ENCODE measurements at places on chromosomes 1 and 21.
A peak's percentile ranks its signal among the peaks of the same experiment; 100 is the strongest.

DNA sequence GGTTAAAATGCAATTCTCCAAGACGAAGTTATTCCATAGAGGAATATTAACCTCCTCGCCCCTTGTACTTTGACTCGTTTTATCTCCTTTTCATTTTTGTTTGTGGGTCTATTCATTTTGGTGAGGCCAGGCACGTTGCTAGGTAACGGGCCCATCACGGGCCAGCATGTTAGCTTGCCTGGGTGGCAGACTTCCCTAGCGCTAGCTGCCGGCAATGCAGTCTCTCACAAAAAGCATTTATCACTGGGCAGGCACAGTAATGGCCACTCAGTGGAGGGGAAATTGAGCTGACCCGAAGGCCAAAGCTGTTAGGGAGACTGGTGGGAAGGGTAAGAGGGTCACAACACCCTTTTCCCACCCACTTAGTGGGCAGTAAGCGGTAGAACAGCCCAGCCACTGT lies 234.4 kb upstream of the FOXD3 start:
- no peak for DNase-seq

DNA sequence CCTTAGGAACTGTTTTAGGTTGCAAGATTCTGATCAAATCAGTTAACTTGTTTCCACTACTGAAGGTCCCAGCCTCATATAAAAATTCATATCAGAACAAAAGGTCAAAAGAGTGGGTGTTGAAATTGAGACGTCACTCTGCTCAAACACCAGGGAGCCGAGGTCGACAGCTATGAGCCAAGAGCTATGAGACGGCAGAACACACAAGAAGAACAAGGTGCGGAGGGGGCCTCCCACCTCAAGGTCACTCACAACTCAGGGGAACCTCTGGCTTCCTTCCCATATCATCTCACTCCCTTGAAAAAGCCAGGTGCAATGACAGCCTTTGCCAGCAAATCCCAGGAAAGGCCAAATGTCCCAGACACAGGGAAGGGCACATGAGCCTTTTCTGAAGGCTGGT lies 749 bp downstream of the SEC16B start:
- DNase-seq = no peak

DNA sequence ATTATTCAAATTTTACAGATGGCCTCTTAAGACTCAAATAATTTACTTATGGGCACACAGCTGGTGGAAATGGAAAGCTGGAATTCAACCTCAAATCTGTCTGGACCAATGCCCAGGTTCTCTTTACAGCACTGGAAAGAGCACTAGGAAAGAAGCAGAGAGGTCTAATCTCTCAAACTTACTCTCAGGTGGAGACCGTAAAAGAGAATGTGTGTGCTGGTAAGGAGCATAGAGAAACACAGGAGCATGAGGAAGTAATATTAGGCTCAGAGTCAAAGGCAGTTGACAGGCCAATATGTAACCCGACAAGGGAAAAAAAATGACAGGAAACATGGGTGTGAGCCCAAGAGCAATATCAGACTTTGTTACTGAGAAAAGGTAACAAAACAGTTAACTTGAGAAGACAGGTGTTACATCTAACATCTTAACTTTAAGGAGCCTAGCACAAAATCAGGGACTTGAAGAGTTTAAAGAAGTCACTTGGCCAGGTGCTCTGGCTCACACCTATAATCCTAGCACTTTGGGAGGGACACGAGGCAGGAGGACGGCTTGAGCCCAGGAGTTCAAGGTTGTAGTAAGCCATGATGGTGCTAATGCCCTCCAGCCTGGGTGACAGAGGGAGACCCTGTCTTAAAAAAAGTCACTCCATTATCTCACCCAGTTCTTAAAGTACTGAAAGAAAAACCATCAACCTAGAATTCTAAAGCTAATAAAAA lies 20.7 kb downstream of the PPP1R15B start:
- no peak for DNase-seq

- peak; percentile 88 for DNase-seq
Observed at GRCh38 chr1:82472489-82473131, 671.9 kb downstream of the ADGRL2 start.

GRCh38 chr1:84933011-84933611 lies 40.1 kb upstream of the LPAR3 start:
- no peak for DNase-seq

- no peak for DNase-seq
Observed at GRCh38 chr1:115432061-115432460, 94.0 kb upstream of the NGF start.

- DNase-seq = no peak
Observed at GRCh38 chr21:39348040-39348354, 891 bp downstream of the HMGN1 start.

DNA sequence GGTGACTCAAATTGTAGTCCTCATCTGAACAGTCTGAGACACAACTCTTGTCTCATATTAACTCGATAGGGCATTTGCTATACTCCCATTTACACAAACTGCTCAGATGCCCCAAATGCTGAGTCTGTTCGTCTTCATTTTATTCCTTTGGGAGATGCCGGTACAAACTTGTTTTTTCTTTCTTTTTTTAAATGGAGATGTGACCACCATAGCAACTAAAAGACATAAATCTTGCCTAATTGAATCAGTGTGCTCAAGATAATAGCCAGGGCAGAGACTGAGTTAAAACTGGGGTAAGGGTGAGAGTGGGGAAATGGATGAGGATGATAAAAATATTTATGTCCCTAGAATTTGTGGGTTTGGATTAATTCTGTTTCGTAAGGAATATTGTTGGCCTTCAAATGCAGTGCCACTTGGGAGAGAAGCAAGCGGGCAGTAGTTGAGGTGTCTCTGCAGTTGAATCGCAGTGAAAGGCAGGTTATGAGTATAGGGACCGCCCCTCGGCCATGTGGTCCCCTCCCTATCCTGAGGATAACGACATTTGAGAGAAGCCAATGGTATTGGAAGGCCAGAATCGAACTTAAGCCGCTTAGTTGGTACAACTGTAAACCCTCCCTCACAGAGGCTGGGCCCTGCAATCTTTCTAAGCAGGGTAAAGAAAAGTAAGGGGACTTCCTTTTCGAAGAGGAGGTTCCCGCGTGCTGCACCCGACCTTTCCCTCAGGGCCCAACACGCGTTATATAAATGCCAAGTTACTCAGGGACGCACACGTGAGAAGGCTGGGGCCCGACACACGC lies 859 bp upstream of the LRRC8B start:
- DNase-seq = peak; percentile 49

GRCh38 chr1:117610036-117610435 lies 4.2 kb downstream of the TENT5C start:
- no peak for DNase-seq

DNA sequence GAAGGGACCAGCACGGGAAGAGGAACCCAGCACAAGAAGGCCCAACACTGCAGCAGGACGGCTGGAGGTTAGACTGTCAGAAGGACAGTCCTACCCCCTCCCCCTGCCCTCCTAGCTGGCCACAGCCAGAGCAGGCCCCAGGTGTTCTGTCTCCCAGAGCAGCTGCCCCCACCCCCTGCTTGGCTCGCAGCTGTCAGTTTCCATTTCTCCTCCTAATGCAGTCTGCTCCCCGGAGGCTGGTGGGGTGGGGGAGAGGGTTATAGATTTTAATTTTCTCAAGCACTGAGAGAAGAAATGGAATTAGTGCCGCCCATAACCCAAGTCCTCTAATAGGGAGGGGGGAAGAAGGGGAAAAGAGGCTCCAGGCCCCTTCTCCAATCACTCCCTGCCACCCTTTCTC lies 13.0 kb upstream of the PEAR1 start:
- DNase-seq = no peak

- DNase-seq = peak; percentile 45
Observed at GRCh38 chr1:61079898-61080336, 2.4 kb upstream of the NFIA start.

- DNase-seq = no peak
Observed at GRCh38 chr1:112268408-112268807, 127.6 kb upstream of the CTTNBP2NL start.

DNA sequence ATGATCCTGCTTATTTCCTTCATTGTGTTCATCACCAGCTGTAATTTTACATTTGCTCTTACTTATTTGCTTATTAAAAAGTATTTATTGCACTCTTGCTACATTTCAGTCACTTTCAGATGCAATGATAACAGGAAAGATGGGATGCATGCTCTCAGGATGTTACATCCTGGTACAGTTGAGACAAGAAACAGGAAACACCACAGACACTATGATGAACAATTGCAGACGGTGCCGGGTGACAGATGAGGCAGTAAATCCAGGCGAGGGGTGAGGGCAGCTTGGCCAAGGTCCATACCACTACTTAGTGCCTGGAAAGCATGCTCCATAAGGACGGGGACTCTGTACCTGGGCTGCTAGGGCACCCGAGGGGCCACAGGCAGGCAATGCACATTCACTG lies 156.6 kb upstream of the RAB4A start:
- DNase-seq = no peak

DNA sequence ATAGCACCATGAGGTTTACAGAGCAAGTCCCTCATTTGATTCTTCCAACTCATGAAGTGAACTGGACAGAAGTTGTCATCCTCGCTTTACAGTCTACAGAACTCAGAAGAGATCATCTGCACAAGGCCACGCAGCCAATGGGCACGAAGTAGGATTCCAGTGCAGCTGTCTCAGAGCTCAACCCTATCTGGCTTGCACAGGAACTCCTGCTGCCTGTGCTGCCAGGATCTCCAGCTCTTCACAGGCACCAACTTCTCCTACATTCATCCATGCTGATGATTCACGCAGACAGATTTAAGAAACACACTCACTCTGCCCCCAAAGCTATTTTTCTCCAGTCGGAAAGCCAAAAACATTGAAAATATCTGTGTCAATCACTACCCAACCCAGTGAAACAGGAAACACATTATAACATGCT lies 157.0 kb downstream of the RERE start:
- DNase-seq = no peak

GRCh38 chr1:237789619-237790018 lies 101.1 kb downstream of the ZP4 start:
- no peak for DNase-seq

DNA sequence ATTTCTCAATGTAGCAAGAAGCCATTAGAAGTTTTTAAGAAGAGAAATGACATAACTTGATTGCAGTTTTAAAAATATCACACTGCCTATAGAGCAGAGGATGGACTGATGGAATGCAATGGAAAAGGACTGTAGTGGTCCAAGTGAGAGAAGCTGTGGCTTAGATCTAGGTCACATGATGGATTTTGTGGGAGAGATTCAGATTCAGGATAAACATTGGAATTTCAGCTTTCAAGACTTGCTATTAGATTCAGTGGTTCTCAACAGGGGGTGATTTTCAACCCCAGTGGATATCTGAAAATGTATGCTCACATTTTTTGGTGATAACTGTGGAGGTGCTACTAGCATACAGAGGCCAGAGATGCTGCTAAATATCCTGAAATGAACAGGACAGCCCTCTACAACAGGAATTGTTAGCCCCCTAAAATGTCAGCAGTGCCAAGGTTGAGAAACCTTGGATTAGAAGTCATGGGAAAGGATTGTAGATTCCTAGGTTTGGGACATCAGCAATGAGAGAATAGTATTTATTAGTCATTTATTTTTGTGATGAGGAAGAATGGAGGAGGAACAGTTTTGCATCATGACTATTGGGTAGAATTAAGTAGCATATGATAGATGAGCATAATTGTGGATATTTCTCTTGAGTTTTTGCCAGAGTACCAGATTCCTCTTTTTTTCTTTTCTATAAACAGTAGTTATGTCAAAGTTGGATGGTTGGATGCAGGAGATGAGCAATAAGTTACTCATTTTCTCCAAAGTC lies 30.1 kb upstream of the KCNK2 start:
- DNase-seq = no peak

- DNase-seq = no peak
Observed at GRCh38 chr1:189866606-189867005, 611.1 kb downstream of the BRINP3 start.

GRCh38 chr1:24477309-24477708 lies 25.3 kb upstream of the RCAN3 start:
- no peak for DNase-seq

GRCh38 chr1:67624680-67625079 lies 60.3 kb upstream of the GADD45A start:
- no peak for DNase-seq

DNA sequence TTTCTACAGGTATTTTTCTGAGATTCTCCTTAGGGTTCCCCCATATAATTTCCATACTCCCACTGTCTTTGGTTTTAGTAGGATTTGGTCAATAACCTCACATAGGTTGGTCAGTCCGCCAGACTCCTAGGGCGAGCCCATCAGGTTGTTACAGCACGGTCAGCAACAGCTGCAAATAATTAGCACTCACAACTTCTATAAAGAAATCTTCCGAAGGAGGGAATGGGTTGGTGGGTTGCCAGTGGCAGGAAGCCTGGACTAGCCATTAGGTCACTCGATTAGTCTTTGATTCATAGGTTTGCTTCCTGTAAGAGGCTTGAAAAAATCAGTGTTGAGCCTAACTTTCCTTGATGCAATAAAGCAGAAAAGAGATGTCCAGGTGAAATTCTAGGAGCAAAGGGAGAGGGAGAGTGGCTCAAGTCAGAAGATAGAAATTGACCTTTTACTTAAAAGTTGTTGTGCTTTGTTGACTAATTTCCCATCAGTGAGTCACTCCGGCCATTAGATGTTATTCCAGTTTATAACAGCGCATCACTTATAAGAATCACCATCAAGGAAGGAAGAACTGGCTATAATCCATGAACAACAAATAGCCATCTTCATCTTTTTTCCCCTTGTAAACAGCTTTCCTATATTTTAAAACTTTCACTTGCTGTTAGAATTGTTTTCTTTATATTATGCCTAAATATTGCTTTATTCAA lies 88.3 kb downstream of the TPR start:
- DNase-seq = no peak

DNA sequence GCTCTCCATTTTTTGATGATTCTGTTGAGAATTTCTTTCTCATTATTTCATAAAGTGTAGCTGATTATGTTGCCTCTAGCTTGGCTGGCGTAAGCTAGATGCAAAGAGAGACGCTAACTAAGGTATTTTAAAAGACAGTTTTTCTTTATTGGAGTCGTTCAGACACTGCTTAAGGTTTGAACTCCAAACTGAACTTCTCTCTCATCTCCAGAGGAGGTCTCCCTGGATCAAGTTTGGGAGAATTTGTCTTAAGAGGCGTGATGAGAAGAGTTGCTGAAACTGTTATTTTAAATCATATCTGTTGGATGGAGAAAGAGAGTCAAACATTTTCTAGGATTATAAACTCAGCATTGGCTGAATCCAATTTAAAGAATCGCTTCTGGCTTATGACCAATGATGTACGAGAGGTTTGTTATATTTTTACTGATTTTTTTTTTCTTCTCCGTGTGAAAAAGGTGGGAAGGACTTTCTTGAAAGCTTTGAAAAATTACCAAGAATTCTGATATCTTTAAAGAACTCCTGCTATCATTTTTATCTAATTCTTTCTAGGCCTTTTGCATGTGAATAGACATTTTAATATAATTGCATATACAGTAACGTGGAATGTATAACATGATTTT lies 34.0 kb downstream of the MAP3K7CL start:
- peak; percentile 15 for DNase-seq

Measured in NCI-H524 treated with DMSO at 0.1 percent for 48 hours (cell line).